ENCODE measurements at places on chromosomes 13 and 19.

DNA sequence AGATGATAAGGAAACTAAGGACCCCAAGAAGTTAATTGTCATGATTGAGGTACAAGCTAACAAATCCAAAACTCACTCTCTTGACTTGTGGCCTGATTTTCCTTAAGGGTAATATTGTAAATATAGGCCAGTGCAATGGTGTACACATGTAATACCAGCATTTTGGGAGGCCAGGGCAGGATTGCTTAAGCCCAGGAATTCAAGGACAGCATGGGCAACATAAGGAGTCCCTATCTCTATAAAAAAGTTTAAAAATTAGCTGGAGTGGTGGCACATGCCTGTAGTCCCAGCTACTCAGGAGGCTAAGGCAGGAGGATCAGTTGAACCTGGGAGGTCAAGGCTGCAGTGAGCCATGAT lies 28.7 kb upstream of the GARRE1 start:
- DNase-seq, result no peak

DNA sequence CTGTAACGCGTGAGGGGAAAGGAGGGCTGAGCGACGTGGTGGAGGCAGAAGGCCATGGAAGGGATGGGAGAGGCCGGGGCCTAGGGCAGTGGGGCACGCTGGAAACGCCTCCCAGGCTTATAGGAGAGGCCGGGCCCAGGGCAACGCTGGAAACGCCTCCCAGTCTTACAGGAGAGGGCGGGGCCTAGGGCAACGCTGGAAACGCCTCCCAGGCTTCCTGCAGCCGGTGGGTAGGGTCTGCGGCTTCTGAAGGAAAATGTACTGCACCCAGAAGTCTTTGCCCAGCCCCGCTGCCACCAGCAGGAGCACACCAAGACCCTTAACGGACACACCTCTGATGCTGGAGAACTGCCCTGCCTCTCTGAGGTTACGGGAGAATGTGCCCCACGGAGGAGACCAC lies 9.1 kb downstream of the CACTIN start:
- DNase-seq, result no peak

DNA sequence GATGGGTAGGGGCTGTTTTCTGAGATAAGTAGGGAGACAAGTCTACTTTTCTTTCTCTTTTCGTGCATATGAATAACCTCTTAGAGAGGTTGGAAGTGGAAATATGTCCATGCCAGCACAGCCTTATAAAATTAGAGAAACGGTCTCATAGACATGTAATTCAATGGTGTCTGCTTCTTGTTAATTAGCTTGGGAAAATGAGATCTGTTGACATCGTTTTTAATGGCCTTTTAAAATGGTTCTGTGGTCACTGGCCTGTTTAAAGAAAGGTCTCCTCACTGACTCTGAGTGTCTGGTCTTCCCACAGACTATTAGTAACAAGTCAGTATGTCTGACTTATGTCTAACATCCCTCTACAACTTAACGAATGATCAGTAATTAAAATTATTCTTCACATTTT lies 487.1 kb downstream of the SLITRK6 start:
- DNase-seq, result no peak

DNA sequence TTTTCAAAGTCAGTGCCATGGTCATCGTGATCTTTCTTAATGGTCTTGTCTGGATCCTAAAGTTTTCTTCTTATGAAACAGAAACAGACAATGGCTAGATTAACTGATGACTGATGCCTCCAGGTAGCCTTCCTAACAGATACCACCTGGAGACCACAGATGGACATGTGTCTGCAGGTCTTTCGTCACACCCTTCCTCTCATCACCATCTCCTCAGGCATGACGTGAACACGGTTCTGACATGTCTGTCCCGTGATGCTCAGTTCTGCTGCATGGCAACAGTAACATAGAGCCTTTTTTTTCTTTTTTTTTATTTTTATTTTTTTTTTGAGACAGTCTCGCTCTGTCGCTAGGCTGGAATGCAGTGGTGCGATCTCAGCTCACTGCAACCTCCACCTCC lies 13.1 kb upstream of the LAMP1 start:
- DNase-seq, result no peak

GRCh38 chr13:105471673-105472072 lies 1063.8 kb downstream of the EFNB2 start:
- DNase-seq, result no peak

GRCh38 chr19:31378404-31378803 lies 29.2 kb upstream of the TSHZ3 start:
- DNase-seq, result no peak

DNA sequence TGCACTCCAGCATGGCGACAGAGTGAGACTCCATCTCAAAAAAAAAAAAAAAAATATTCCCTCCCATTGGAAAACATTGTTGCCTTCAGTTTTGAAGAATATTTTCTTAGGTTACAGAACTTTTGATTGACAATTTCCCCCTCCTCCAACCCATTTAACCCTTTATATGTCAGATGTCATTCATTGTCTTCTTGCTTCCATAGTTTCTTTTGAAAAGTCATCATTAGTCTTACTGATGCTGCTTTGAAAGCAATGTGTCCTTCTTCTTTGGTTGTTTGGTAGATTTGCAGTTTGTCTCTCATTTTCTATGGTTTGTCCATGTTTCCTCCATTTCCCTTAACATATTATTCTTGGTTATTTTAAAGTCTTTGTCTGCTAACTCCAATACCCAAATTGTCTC lies 25.4 kb downstream of the ZNF558 start:
- no peak for DNase-seq

DNA sequence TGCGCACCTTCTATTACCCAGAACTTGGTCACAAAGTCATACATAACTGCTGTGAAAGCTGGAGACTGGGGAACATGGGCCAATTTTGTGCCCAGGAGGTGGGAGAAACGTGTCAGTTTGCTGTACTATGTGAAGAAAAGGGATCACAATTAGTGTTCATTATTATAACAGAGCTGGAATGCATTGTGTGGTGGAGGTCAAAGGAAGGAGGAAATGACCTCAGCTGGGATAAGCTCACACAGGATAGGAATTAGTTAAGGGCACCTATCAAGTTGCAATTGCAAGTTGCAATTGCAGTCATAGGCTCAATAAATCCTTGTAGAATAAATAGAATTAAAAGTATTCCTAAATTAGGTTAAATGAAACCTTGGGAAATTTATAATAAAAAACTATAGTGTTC lies 103.9 kb upstream of the OBI1 start:
- no peak for DNase-seq

DNA sequence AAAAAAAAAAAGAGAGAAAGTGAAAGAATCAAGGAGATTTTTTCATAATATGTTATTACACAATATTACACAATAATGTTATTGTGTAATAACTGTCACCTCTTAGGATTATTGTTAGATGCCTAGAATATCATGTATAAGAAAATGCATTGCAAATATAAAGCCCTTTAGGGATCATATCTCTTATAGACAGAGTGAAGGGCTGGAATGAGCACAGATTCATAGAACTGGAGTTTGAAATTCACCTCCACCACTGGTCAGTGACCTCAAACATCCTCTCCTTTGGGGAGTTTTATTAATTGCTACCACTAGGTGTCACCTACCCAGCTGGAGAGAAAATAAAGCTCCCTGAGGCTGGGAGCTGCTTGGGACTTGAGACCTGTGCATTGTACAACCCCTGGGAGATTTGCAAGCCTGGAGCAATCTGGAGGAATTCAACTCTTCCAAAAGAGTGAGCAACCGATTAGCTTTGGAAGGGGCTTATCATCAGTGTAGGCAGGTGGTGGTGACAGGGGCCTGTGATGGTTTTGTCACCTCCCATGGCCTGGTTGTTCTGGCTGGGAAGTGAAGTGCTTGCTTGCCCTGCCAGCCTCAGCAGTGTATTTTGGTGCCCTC lies 30.3 kb upstream of the FRY start:
- no peak for DNase-seq

GRCh38 chr19:30135797-30136196 lies 193.8 kb downstream of the URI1 start:
- DNase-seq, result no peak

- DNase-seq, result no peak
Measured at GRCh38 chr19:5960005-5961001, 17.6 kb downstream of the RANBP3 start.

DNA sequence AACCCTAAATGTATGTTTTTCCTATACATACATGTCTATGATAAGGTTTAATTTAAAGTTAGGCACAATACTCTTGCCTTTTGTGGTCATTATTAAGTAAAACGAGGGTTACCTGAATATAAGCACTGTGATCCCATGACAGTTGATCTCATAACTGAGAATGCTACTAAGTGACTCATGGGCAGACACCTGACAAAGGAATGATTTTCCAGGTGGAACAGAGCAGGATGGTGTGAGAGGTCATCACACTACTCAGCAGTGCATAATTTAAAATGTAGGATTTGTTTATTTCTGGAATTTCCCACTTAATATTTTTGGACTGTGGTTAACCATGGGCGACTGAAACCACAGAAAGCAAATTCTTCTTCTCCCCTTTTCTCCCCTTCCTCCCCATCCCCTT lies 178.9 kb downstream of the UGGT2 start:
- DNase-seq, result no peak

DNA sequence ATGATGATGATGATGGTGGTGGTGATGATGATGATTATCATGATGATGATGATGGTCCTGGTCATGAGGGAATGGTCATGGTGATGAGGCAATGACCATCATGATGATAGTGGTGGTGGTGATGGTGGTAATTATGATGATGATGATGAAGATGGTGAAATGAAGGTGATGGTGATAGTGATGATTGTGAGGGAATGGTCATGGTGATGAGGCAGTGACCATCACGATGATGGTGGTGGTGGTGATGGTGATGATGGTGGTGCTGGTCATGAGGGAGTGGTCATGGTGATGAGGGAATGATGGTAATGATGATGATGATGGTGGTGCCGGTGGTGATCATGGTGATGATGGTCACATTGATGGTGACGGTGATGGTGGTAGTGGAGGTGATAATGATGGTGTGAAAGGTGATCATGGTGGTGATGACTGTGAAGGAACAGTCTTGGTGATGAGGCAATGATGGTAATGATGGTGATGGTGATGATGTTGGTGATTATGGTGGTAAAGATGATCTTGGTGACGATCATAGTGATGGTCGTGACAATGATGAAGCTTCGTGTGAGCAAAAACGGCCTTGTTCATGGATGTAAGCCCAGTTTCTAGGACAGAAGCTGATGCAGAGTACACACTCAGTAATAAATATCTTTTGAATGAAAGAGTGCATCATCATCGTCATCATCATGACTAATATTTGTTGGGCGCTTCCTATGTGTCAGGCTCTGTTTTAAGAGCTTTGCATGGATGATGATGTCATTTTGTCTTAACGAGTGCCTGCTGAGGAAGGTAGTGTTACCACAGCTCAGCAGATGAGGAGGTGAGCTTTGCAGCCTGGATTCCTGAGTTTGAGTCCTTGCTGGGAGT lies 17.3 kb downstream of the SBK2 start:
- DNase-seq, result no peak

DNA sequence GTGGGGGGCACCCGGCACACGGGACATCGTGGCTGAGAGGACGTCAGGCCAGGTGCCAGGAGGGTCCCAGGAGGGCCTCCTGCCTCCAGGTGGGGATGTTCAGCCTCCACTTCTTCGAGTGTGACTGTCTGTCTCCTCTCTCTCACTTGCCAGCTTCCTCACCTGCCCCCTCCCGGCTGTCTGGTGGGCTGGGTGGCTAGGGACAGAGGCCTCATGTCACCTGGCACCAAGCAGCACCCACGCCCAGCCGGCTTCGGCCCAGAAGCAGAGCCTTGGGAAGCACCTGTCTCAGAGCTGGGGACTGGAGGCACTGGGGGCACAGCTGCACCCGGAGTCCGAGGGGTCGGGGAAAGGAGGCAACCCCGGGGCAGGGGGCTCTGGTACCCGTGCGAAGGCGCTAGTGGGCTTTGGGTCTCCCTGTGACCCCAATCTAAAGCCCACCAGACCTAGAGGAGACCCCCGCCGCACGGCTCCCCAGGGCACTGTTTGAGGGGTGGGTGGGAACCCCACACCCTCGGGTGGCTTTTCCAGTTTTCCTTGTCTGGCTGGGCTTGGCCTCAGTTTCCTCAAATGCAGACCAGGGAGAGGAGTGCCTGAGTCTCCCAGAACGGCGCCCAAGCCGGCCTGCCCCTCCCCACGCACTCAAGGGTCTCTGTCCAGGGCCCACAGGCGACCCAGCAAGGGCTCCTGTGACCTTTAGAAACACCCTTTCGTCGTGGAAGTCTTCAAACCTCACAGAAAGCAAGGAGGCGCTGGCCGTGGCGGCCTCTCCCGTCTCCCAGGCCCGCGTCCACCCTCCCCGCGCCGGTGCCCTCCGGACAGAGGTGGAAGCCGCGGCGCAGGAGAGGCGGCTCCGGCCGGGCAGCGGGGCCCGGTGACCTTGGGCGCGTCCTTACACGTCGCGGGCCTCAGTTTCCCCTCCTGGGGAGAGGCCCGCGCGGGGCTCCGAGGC lies 664 bp upstream of the HCN2 start:
- DNase-seq, result no peak

- DNase-seq, result peak; percentile 76
Measured at GRCh38 chr19:42121656-42122069, 10.6 kb downstream of the POU2F2 start.

GRCh38 chr19:11090997-11091702 lies 1.9 kb downstream of the LDLR start:
- DNase-seq, result no peak

- DNase-seq, result no peak
Measured at GRCh38 chr13:61111529-61111928, 304.1 kb downstream of the PCDH20 start.

DNA sequence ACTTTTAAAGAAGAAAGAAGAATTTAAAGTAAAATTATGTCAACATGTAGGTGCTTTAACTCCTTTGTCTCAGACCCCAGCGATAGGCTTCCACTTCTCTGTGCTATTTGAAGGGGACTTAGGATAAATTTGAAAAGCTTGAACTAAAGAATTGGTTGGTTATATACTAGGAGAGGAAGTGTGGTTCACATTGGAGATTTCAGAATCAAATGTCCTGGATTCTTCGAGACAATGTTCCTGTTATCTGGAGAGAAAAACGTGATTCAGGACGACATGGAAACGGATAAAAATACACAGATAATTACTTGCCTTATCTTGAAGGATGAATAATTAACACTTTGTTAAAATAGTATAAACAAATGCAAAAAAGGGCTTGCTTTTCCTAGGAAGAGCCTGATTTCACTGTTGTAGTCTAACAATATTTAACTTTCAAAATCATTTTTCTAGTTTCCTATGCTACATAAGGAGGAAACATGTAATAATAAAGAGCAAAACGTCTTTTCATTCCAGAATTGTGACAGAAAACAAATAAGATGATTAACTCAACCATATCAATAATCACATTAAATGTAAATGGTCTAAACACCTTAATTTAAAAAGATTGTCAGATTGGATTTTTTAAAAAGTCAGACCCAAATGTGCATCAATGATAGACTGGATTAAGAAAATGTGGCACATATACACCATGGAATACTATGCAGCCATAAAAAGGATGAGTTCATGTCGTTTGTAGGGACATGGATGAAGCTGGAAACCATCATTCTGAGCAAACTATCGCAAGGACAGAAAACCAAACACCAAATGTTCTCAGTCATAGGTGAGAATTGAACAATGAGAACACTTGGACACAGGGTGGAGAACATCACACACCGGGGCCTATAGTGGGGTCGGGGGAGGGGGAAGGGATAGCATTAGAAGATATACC lies 724 bp upstream of the ZNF780A start:
- no peak for DNase-seq
